NCI-H1694 (cell line): ENCODE measurements at places on chromosomes 7 and 10.

- no peak for DNase-seq
Measured at GRCh38 chr7:130521258-130521951, 29.5 kb downstream of the MEST start.

- DNase-seq: no peak
Measured at GRCh38 chr7:158541346-158542010, 46.1 kb downstream of the PTPRN2 start.

DNA sequence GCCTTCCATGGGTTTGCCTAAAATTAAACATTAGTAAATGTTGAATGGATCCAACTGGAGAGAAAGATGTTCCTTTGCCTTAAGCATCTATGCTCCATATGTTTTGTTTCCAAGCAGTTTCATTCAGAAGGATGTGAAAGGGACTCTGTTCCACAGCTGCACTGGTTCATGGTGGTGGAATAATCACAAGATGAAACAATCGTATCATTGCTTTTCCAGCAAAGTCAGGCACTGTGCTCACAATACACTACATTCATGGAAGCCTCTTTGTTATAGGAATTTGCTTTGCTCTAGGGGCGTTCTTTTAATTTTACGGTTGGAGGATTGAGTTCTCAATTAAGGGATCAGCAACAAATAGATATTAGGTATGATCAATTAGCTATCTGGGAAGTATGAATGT lies 33.8 kb downstream of the RAMP3 start:
- DNase-seq: no peak

DNA sequence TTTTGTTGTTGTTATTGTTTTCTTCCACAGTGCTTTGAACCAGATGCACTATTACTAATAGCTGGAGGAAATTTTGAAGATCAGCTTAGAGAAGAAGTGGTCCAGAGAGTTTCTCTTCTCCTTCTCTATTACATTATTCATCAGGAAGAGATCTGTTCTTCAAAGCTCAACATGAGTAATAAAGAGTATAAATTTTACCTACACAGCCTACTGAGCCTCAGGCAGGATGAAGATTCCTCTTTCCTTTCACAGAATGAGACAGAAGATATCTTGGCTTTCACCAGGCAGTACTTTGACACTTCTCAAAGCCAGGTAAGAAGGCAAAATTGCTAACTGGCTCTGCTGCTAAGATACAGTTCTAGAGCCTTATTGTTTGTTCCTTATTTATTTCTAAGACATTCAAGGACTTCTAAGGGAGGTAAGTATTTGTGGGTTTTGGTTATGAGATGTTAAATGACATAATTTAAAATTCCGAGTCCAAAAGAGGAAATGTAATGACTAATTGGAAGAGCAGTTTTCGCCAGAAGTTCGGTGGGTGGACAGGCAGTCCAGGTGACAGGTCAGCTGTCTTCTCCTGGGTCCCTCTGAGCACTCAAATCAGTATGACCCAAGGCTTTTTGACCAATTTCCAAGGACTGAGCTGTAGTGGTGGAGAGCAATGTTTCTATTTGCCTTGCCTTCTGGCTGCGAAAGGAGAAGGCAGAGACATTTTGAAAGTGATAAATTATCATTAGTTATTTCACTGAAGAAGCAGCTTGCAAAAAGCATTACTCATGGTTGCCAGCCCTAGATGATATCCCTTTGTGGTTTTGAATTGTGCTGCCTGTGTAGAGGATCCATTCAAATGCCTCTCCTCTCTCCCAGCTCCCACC lies 10.1 kb downstream of the SLC39A12 start:
- no peak for DNase-seq

DNA sequence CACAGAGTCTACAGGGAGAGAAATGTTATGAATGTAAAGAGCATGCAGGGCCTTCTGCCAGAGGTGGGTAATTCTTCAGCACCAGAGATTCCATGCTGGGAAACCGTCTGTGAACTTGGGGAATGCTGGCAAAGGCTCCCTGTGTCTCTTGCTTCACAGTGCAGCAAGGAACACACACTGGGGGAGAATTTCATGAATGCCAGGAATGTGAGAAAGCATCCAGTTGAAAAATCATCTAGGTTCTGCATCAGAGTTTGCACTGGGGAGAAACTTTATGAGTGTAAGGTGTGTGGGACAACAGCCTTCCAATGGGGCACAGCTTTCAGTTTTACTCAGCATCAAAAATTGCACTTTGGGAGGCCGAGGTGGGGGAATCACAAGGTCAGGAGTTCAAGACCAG lies 224.3 kb upstream of the IGFBP3 start:
- no peak for DNase-seq

DNA sequence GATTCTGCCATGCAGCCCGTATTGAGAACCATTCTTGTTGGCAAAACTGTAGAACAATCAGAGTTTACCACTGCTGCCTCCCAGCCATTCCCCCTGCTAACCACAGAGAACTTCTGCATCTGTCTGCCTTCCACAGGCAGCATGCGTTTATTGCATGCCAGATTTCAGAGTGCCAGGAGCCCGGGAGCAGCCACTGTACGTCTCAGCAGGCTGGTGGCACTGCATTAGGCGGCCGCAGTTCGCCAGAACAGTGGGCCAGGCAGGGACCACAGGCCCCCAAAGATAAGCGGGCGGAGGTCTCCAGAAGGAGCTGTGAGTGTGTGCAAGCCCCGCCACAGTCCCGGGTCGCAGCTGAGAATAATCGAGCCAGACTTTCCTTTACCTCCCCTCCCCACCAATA lies 31.8 kb downstream of the ZNF467 start:
- peak; percentile 67 for DNase-seq

DNA sequence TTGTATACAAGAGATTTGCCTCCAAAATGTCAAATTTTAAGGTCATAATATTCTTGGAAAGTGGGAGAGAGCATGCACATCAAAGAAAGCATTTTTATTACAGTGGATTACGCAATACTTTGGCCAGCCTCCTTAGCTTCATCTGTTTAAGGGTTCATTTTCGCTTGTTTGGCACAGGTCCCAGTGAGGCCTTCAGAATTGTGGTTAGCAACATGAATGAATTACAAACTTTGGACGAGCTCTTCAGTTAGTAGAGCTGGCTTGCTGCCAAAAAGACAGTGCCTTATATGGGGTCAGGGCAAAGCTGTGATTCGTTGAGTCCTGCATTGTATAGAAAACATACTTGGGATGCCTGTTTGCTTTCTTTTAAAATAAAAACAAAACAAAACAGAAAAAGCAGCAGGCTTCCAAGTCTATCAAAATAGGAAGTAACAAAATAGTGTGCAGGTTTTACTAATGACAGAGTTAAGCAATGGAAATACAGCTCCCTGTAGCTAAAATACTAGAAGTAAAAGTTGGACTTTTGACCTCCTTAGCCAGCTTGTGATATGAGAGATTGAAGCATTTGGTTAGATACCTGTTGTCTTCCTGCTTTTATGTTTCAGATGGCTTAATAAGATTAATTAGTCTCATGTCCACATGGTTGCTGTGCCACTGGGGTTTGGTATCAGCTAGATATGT lies 190.8 kb downstream of the MLLT10 start:
- DNase-seq: peak; percentile 80

- no peak for DNase-seq
Measured at GRCh38 chr10:70504521-70505358, 26.2 kb downstream of the PALD1 start.

GRCh38 chr7:156785998-156786543 lies 106.9 kb downstream of the LMBR1 start:
- DNase-seq: no peak

- no peak for DNase-seq
Measured at GRCh38 chr7:135800560-135800959, 51.9 kb upstream of the FAM180A start.

DNA sequence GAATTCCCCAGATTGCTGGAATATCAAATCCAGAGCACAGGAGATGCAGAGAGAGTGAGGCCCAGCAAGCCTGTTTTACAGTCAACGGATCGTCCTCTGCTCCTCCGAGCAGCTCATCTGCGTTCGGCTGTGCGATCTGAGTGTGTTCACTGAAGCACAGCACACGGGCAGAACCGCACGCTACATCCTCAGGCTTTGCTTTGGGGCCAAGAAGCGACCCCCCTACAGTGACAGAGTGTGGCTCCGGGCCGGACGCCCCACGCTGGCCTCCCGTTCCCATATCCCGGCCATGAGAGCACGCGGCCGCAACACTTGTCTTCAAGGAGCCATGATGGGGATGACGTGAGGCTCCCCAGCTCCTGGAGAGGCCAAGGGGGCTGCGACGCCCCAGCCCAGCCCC lies 431.4 kb downstream of the DNAJB6 start:
- no peak for DNase-seq

GRCh38 chr10:79406683-79407422 lies 38.6 kb downstream of the ZCCHC24 start:
- DNase-seq: no peak

DNA sequence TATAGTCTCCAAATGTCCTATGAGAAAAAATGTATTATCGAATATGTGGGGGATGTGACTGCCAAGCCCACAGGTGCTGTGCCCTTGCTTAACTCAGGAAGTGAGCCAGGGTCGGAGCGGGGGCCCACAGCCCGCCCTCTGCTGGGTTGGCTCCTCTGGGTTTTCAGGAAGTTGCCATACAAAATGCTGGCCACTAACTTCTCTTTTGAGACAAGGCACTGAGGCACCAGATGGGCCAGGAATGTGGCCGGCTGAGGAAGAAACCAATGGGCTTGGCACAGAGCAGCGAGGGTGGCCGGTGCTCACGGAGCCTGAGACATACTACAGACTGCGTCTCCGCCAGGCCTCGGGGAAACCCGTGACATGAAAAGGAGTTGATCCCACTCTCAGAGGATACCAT lies 58.9 kb downstream of the FAM53B start:
- no peak for DNase-seq

GRCh38 chr7:142866361-142867096 lies 11.7 kb downstream of the EPHB6 start:
- no peak for DNase-seq

DNA sequence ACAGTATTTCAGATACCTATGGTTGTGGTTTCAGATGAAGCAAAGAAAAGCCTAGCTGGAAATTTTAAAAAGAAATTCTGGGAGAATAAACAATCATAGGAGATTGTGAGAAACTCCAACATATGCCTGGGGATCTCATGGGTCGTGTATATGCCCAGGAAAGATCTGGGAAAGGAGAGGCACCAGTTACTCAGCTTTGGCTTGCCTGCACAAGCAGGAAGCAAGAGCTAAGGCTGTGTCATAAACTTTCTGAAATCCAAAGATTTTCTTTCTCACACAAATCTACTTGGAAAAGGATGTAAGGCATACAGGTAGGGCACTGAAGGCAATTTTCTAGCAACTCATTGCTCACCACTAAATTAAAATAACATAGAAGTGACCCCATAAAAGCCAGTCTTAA lies 373.6 kb downstream of the CDC14C start:
- no peak for DNase-seq

DNA sequence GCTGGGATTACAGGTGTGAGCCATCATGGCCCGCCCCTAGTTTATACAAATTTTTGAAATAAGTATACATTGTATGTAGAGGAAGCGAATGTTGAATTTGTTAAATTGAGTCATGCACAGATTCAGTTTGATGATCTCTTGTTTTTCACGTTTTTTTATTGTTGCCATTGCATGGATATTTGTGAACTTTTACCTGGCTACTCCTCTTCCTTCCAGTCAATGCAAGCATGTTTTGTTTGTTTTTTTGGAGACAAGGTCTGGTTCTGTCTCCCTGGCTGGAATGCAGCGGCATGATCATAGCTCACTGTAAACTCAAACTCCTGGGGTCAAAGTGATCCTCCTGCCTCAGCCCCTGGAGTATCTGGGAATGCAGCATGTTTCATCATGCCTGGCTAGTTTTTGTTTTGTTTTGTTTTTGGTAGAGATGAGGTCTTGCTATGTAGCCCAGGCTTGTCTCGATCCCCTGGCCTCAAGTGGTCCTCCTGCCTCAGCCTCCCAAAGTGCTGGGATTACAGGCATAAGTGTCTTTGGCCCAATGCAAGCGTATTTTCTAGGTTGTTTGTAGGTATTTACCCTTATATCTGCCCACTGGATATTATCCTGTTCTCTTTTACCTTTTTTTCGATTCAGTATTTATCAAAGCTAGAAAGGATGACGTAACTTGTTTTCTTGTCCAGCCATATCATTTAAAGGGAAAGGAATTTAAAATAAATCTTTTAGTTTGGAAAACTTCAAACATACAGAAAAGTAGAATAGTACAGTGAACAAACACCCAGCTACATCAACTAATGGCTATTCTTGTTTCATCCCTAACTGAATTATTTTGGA lies 11.0 kb downstream of the LCOR start:
- no peak for DNase-seq

GRCh38 chr7:25075459-25075858 lies 49.6 kb downstream of the CYCS start:
- DNase-seq: no peak

DNA sequence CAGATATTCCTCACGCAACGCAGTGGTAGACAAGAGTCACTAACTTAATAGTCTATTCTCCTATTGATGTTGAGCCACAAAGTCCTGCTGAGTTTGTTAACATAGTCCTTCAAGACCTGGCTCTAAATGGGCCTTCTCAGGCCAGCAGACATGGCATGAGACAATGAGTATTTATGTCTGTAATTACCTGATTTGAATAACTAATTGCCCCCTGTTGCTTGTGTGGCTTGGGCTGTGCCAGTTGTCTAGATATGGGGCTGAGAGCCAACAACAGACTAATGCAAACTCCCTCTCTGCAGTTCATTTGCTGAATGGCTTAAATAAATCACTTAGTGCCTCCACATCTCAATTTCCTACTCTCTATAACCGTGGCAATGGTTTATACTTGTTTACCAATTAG lies 65.5 kb upstream of the VWC2 start:
- no peak for DNase-seq

DNA sequence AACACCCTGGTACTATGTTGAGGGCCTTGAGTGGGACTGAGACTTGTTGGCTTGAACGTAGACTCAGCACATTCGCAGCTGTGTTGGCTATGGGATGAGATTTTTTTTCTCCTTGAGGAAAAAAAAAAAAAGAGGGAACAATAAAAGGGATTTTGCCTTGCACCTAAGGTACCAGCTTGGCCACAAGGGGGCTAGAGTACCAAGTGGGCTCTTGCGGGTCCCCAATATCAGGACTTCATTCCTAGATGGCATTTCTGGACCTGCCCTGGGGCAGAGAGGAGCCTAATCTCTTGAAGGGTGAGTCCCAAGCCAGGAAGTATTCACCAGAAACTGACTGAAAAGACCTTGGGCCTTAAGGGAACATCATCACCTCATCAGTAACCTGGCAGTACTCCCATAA lies 1083.6 kb upstream of the PHF14 start:
- no peak for DNase-seq

DNA sequence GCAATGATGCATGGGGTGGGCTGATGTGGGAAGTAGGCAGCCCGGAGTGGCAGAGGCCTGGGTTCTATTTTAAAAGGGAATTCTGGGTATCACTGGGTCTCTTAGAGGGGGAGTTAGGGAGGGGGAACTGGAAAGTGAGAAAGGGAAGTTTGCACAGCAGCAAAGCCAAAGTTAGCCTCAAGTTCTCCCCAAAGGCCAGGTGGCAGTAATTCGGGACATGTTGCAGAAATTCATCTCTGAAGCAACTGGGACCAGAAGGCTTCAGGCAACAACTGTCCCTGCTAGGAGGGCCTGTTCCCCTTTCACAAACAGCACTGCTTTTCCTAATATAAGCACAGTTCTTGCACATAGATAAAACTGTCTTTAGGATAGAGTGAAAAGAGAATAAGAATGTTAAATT lies 67.4 kb downstream of the NOD1 start:
- DNase-seq: no peak
